Kidney epithelial cell (primary cell): ENCODE measurements at places on chromosomes 5 and 9. TPM values are rescaled to one million over a fixed set of nuclear protein-coding genes. Genes with fewer than 3 reads are reported as not detected.

FOXD4L5 gene
- 0.04 and 0.27 TPM in 2 replicates for total RNA-seq

HSD17B3 gene
- total RNA-seq, result not detected in 2 replicates

CATSPER3 gene
- total RNA-seq, result 0.13 TPM in 1 of 2 replicates, not detected in the other

ARSI gene
- 2.4 TPM in 2 replicates for total RNA-seq

SLC35A4 gene
- 55.9 and 60.5 TPM in 2 replicates for total RNA-seq

TLE1 gene
- total RNA-seq, result 63.5 and 64.1 TPM in 2 replicates

- DNase-seq, result no peak
Observed at GRCh38 chr5:56100439-56101176, 105.8 kb upstream of the IL6ST start.

DNA sequence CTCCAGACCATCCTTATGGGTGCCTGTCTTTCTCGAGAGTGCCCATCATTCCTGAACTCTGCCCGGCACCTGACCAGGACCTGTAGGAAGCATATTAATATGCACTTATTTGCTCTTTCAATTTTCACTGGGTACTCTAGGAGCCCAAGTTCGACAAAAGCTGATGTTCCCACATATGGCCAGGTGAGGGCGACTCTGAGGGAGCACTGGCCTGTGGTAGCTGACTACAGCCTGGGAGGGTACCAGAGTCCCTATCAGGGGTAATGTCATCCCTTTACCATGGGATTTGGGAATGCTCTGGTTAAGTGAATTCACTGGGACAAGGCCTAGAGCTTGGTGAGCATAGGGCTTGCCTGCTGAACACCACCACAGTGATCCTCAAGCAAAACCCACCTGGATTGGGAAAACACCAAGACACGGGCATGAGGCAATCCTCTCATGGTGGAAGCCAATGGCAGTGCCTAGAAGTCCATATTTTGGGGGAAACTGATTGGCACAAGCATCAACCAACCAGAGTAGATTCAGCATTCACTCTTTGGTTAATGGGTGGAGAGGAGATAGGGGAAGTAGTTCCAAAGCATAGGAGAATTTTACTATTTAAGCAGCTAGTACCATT, 112.2 kb downstream of the MTX3 start:
- DNase-seq, result no peak

GRCh38 chr5:127076315-127077129, 3.2 kb upstream of the C5orf63 start:
- DNase-seq, result no peak

GRCh38 chr5:124951661-124952060, 205.2 kb upstream of the ZNF608 start:
- DNase-seq, result no peak

LHX3 gene
- total RNA-seq, result not detected in 2 replicates

DNA sequence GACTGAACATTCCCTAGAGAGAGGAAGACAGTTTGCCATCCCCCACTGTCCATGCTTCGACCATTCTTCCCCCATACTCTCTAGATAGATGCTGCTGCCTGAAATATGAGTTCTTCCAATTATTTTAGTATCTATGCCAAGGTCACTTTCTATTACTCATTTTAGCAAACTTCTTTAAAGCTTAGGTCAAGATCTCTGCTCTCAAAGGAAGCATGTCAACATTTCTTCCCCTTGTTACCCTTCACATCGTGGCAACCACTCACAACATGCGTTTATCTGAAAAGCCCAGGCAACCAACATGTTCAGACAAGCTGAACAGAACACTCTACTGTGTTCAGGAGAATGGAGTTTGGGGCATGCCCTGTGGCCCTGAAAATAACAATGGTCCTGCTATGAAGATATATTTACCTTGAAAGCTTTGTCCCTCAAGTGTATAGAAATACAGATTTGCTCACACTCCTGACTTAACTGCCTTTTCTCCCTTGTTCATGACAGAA, 138.4 kb upstream of the KIF2A start:
- no peak for DNase-seq

DNA sequence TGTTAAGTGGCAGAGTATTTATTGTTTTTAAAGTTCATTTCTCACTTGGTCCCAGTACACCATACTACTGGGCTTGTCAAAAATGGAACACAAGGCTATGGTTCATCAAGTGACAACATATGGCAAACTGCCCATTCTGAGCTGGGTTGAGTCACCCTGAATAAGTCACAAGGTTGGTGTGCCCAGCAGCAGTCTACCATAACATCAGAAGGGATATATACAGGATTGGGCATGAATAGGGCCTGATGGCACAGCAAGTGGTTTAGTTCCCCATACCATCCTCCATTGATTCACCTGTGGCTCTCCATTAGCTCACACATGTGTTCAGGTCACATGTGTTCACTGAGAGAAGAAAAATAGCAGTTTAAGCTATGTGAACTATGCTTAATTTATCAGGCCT, 249.8 kb upstream of the PRDM9 start:
- peak; percentile 19 for DNase-seq

GRCh38 chr5:40585537-40586267, 94.0 kb upstream of the PTGER4 start:
- no peak for DNase-seq
